ENCODE measurements at places on chromosomes 1 and 21.

DNA sequence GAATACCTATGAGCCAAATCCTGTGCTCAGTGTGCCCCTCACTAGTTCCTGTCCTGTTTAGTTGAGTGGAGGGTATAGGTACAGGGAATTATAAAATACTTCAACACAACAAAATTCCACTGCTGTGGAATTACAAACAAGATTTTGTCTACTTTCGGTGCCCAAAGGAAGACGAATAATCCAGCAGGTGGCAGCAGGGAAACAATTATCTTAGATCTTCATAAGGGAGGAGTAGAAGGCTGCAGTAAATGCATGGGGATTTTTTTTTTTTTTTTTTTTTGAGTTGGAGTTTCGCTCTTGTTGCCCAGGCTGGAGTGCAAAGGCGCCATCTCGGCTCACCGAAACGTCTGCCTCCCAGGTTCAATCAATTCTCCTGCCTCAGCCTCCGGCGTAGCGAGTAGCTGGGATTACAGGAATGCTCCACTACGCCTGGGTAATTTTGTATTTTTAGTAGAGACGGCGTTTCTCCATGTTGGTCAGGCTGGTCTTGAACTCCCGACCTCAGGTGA is 2.0 kb upstream of the PIP5K1A start:
- peak; percentile 65 for DNase-seq

DNA sequence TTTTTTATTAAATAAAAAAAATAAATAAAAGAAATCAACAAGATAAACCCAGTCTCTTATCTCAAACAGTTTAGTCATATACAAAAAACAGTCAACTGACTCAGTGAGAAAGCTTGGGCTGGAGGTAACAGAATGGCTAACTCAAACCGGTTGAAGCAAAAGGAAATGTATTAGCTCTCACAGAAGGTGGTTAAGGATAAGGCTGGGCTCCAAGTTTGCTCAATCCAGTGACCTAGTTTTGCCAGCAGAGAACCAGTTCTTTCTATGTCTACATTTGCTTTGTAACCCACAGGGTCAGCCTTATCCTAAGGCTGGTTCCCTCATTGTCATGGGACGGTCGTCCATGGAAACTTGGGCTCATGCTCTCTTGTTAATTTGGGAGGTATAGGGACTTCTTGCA is 144.5 kb upstream of the L1TD1 start:
- no peak for DNase-seq

GRCh38 chr1:8004803-8005573 is 21.1 kb downstream of the ERRFI1 start:
- DNase-seq = no peak

- no peak for DNase-seq
Measured at GRCh38 chr1:223301371-223301770, 62.6 kb downstream of the SUSD4 start.

GRCh38 chr1:76095802-76096201 is 21.3 kb downstream of the ST6GALNAC3 start:
- no peak for DNase-seq

GRCh38 chr1:1419363-1419812 is 1.7 kb downstream of the ANKRD65 start:
- no peak for DNase-seq

DNA sequence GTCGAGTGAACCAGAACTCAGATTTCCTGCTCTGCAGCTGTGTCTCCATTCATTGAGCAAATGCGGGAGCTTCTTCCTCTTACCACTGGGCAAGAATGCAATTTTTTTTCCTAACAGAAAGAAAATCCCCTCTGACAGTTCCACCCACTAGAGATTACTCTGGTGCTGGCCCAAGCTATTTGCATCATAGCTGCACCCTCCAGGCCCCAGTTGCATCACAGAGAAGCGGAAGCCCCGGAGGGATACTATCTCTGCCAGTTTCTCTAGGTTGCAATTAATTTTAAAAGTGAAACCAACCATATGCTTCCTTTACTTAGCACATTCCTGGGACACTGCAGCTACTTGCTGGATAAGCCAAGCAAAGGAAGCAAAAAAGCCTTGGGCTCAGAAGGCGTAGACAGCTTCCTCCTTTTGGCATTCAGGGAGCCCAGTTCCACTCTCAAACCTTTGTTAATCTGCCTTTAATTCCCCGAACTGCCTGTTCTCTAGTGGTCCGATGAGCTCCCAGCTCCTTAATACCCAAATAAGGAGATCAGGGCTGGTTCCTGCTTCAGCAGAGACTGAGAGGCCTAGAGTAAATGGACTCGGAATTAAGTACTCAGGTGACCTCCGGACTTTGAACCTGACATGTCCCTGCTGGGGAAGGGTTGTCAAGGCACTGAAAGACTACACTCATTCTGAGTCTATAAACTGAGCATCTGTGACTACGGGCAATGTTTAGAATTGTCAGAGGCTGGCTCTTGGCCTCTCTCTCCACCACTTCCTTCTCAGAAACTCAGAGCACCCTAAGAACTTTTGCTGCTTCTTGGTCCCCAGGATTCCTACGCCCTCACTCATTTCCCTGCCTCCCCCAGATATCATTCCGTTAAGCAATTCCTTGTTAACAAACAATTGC is 72.5 kb upstream of the TNFSF18 start:
- DNase-seq = no peak

DNA sequence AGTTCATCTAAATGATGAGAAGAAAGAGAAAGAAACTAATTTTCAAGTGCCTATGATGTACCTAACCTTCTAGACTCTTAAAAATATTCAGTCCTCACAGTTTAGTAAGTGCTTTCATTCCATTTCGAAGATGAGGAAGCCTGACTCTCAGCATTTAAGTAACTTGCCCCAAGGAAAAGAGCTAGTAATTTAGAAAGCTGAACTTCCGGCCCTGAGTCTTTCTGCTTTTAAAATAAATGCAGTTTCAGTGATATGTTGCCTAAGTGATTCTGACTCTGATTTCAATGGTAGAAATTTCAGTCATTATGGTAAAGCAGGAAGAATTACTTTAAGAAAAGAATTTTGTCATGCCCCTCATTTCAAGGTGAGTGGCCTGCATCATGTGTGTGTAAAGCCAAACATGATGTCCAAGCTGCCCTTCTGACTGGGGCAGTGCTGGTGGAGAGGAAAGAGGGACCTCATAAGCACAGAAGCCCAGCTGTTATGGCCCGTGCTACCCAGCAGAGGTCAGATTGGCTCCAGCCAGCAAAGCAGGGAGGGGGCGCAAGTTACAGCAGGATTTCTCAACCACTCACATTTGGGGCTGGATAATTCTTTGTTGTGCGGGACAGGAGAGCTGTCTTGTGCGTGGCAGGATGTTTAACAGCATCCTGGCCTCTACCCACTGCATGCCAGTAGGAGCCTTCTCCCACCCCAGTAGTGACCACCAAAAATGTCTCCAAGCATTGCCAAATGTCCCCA is 10.7 kb downstream of the ATP1A4 start:
- DNase-seq = no peak

GRCh38 chr1:207866471-207867135 is 44.3 kb downstream of the CD34 start:
- DNase-seq = peak; percentile 38

- peak; percentile 52 for DNase-seq
Measured at GRCh38 chr21:45080639-45081414, 6.4 kb downstream of the ADARB1 start.

GRCh38 chr1:52662645-52663313 is 29.8 kb downstream of the SHISAL2A start:
- DNase-seq = no peak

DNA sequence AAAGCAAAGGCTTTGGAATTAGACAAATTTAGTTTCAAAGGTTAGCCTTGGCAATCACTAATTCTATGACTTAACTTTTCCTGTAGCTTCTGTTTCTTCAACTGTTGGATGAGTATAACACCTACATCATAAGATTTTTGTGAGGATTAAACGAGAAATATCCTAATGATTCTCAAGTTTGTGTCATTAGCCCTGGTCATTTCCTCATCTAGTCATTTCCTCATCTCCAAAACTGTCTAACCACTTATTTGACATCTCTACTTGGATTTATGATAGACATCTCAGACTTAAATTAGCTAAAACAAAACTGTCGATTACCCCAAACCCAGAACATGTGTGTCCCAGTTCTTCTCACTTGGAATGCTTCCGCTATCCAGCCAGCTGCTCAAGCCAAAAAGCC is 80.2 kb upstream of the CHODL start:
- no peak for DNase-seq

GRCh38 chr1:18619467-18619835 is 11.2 kb upstream of the PAX7 start:
- no peak for DNase-seq

- no peak for DNase-seq
Measured at GRCh38 chr1:232709386-232709785, 79.5 kb upstream of the SIPA1L2 start.

DNA sequence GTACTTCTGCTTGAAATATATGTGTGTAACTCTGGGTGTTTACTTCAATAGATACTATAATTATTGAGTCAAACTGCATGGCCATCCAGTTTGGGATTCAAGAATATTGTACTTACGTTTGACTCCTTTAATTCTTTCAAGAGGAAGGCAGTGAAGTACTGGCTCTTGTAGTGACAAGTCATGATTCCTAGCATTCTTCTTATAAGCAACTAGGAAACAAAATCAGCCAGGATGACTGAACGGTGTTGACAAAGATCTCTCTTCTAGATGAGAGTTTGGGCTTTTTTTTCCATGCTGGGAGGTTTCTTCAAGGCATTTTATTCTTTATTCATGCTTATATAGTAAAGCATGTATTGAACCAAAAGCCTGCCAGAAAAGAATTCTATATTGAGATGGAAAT is 58.3 kb downstream of the CLEC20A start:
- no peak for DNase-seq

GRCh38 chr1:147773215-147773715 is 12.9 kb upstream of the GJA5 start:
- no peak for DNase-seq

GRCh38 chr21:45954261-45954660 is 27.3 kb upstream of the COL6A1 start:
- DNase-seq = no peak

DNA sequence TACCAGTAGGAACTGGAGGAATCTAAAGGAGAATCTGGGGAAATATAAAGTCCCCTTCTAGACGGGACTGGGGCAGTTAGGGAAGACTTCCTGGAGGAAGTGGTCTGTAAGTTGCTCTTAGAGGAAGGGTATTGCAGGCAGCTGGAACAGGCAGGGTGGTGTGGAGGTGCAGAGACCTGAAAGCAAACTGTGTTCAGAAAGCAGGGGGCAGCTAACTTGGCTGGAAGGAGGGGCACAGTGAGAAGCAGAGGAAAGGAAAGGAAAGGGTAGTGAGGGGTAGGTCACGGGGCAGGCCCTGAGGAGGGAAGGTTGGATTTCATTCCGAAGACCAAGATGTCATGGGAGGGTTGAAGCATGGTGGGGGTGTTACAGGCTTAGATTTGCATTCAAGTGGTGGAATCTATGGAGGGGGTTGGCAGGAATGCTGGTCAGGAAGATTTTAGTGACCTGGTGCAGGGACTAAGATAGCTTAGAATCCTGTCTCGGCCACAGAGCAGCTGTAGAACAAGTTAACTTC is 240.7 kb downstream of the FOXD2 start:
- DNase-seq = no peak

DNA sequence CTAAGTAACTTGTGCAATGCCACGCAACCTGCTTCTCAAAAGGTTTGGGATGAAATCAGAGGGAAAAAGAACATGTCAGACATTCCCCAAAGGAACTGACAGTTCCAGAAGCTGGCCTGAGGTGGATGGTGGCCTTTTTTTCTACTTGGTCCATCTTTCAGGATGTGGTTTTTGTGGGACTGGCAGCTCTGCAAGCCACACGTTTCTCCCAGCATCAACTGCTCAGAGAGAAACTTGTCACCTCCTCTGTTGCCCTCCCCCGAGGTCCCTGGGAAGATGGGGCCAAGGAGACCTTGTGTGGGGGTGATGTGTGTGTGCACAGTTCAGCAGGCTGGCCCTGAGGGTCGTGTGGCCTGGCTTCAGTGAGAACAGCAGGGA is 2.5 kb upstream of the DHRS3 start:
- peak; percentile 27 for DNase-seq

GRCh38 chr1:181612100-181612499 is 128.8 kb downstream of the CACNA1E start:
- DNase-seq = no peak

GRCh38 chr1:203584035-203584434 is 42.6 kb upstream of the ATP2B4 start:
- no peak for DNase-seq

- no peak for DNase-seq
Measured at GRCh38 chr1:54577612-54578011, 29.6 kb downstream of the ACOT11 start.

- no peak for DNase-seq
Measured at GRCh38 chr1:51203874-51204245, 32.2 kb upstream of the RNF11 start.

GRCh38 chr21:29737186-29737585 is 202.6 kb downstream of the GRIK1 start:
- no peak for DNase-seq

DNA sequence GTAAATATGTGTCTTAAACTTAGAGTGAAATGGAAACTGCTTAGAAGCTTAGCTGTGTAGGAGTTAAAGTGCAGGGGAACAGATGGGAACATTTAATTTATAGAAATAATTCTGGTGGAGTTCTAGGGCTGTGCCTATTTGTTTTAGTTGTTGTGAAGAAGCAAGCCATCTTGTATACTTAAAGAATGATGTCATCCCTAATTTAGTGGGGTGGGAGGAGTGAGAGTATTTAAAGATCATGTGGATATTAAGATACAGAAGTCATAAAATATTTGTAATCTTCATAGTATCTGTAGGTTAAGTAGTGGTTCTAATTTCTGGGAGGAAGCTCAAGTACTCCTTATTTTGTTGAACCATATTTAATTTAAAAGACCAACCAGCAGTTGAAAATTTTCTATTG is 41.5 kb downstream of the BACH1 start:
- DNase-seq = no peak

- DNase-seq = no peak
Measured at GRCh38 chr1:16076031-16076864, 2.8 kb upstream of the FAM131C start.

- no peak for DNase-seq
Measured at GRCh38 chr1:213998785-213999184, 11.0 kb downstream of the PROX1 start.

DNA sequence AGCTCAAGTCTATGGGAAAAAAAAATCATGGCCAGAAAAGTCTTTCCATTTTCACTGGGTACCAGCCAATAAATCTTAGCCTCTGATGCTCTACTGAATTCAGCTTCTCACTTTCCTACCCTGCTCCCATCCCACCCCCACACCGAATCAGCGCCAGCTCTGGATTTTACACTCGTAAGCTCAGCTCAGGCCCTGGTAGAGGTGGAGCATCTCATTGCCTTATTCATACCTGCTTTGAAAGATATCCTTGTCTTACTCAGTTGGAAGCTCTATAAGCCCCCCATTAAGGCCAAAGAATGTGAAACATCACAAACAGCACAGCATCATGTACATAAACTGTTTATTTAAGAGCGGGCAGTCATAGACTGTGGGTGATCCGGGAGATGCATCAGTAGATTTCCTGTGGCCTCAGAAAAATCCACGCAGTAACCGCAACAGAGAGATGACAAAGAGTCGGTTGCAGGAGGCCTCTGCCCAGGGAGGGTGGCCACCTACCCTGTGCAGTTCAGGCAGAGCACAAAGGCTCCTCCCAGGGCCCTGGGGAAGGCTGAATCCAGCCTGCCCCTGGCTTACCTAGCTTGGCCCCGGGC is 36.4 kb upstream of the ETS2 start:
- DNase-seq = peak; percentile 18

- no peak for DNase-seq
Measured at GRCh38 chr1:31397360-31398095, 15.5 kb upstream of the SERINC2 start.

- DNase-seq = no peak
Measured at GRCh38 chr1:204549313-204549712, 33.1 kb downstream of the MDM4 start.

- DNase-seq = no peak
Measured at GRCh38 chr1:233094269-233094668, 143.9 kb downstream of the NTPCR start.

- no peak for DNase-seq
Measured at GRCh38 chr1:89884718-89885596, 64.1 kb downstream of the LRRC8D start.

Measured in stimulated activated CD4-positive, alpha-beta T cell treated with anti-CD3 and anti-CD28 coated beads, Interleukin-4, amount 100 ng/mL, for 24 hours (primary cell).